Type B pancreatic cell (in vitro differentiated cells): ENCODE measurements at places on chromosomes 5 and 9.

GRCh38 chr5:71645030-71645429 lies 57.9 kb downstream of the MCCC2 start:
- H3K4me3 ChIP-seq, result no peak overlapping the region
- H3K4me1 ChIP-seq, result no peaks in the 10 kb centered on the region
- no peak overlapping the region for H3K27ac ChIP-seq

- H3K4me1 ChIP-seq, result peaks cover 4% of the 10 kb centered on the region
- H3K36me3 ChIP-seq, result no peaks in the 10 kb centered on the region
- DNase-seq, result no peak
- H3K27me3 ChIP-seq, result peaks cover 5% of the 10 kb centered on the region
Observed at GRCh38 chr5:89228355-89228754, 345.4 kb upstream of the MEF2C start.

DNA sequence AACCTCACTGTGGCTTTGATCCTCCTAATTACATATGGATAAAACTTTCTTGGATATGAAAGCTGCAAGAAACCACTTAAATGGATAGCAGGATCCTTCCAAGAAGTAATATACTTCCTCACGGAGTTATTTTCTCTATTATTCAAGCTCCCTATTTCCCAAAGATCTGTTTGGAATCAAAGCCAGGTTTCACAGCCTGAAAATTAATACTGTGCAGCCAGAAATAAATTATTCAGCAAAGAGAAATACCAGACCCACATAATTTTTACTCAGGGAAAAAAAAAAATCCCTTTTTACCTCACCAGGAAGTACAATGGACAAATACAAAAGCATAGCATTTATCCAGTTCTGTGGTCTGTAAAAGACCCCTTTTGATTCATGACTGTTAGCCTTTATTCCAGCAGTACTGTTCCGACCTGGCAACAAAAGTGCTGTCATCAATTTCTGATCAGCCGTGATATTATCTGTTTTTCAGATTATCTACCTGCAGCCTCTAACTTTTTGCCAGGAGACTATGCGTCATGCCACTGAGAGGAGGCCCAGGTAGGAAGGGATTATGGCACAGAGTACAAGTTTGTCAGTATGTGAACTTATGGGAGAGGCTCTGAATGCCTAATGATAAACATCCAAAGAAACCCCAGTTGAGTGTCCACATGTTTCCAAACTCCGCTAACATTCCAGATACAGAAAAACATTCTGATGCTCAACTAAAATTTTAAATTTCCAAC lies 57.0 kb downstream of the FBN2 start:
- no peak overlapping the region for H3K4me3 ChIP-seq
- no peak overlapping the region for H3K27ac ChIP-seq
- H3K36me3 ChIP-seq, result peaks cover 11% of the 10 kb centered on the region
- H3K4me1 ChIP-seq, result peaks cover 3% of the 10 kb centered on the region

GRCh38 chr9:72542917-72543316 lies 21.5 kb downstream of the TMC1 start:
- H3K36me3 ChIP-seq, result no peaks in the 10 kb centered on the region
- H3K27me3 ChIP-seq, result no peaks in the 10 kb centered on the region
- no peak for DNase-seq
- peaks cover 8% of the 10 kb centered on the region for H3K4me1 ChIP-seq

DNA sequence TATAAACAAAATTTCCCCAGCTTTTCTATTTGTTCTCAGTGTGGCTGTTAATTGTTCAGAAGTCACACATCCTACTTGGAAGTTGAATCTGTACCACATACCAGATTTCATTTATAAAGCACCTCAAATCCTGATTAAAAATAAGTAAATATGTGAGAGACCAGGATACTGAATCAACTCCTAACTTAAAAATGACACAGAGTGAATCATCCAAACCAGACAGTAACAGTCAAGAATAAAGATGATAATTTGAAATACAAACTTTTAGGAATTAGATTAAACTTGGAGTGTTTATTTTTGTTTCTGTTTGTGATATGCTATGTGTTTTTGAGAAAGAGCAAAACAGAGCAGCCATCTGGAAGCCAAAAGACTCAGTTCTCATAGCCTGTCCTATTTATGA lies 633.2 kb upstream of the RORB start:
- no peak for DNase-seq
- no peaks in the 10 kb centered on the region for H3K4me1 ChIP-seq
- H3K27me3 ChIP-seq, result no peaks in the 10 kb centered on the region
- no peaks in the 10 kb centered on the region for H3K36me3 ChIP-seq
- H3K4me3 ChIP-seq, result no peak overlapping the region

DNA sequence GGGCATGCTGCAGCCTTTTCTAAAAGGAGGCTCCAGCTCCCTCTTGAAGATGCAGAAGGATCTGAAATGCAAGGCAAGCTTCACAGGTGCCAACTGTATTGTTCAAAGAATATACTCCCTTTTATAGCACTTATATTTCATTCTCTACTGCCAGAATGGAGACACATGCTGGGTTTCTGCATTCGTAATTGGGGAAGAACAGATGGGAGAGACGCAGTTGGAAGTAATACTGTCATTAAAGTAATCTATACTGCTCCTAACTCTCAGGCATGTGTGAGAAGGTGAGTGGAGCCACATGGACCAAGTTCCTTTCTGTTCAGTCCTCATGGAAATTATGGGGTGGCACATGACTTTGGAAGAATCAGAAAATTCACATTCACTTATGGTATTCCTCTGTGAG lies 226.4 kb downstream of the TRIM32 start:
- H3K27ac ChIP-seq, result no peak overlapping the region
- H3K4me1 ChIP-seq, result no peaks in the 10 kb centered on the region
- H3K4me3 ChIP-seq, result no peak overlapping the region
- peaks cover 67% of the 10 kb centered on the region for H3K27me3 ChIP-seq

DNA sequence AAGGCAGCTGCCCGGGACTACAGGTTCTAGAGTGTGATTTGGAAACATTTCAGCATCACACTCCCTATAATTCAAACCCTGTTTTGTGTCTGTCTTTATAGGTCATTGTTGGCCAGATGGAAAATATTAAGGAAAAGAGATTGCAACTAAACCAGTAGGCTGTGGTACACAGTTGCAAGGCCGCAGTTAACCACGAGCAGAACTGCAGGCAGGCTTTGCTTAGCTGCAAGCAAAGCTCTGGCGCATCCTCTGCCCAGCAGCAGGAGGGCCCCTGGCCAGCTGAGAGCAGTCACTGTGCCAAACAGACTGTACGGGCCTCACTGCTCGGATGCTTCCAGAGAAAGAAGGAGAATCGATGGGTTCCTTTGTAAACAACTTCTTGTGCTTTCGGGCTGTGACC lies 204.5 kb downstream of the DENND1A start:
- no peaks in the 10 kb centered on the region for H3K4me1 ChIP-seq
- DNase-seq, result no peak
- no peak overlapping the region for H3K4me3 ChIP-seq
- no peaks in the 10 kb centered on the region for H3K27me3 ChIP-seq

- no peak overlapping the region for H3K4me3 ChIP-seq
- no peaks in the 10 kb centered on the region for H3K27me3 ChIP-seq
- no peak overlapping the region for H3K27ac ChIP-seq
Observed at GRCh38 chr9:102631559-102631958, 363.6 kb upstream of the CYLC2 start.

DNA sequence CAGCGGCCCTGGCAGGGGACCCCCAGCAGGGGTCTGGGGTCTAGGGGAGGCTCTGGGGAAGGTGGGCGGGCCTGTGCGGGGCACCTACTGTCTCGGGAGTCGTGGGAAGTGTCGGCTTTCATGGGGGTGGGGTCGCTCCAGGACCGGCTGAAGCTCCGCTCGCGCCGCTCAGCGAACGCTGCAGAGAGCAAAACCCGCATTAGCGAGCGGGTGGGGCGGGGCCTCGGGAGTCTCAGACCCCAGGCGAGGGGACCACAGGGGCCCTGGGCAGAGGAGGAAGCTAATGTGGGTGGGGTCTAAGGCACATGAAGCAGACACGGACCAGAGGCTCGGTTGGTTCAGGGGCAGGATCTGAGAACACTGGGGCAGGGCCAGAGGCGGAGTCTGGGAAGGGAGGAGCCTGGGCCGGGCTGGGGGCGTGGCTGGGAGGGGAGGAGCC lies 5.5 kb downstream of the NSMF start:
- H3K27ac ChIP-seq, result no peak overlapping the region
- DNase-seq, result no peak
- H3K4me3 ChIP-seq, result peak overlapping the region; percentile 72
- H3K27me3 ChIP-seq, result no peaks in the 10 kb centered on the region
- H3K4me1 ChIP-seq, result no peaks in the 10 kb centered on the region

- peaks cover 12% of the 10 kb centered on the region for H3K4me1 ChIP-seq
- no peaks in the 10 kb centered on the region for H3K36me3 ChIP-seq
- no peak overlapping the region for H3K4me3 ChIP-seq
Observed at GRCh38 chr9:105151686-105151995, 92.8 kb upstream of the SLC44A1 start.

DNA sequence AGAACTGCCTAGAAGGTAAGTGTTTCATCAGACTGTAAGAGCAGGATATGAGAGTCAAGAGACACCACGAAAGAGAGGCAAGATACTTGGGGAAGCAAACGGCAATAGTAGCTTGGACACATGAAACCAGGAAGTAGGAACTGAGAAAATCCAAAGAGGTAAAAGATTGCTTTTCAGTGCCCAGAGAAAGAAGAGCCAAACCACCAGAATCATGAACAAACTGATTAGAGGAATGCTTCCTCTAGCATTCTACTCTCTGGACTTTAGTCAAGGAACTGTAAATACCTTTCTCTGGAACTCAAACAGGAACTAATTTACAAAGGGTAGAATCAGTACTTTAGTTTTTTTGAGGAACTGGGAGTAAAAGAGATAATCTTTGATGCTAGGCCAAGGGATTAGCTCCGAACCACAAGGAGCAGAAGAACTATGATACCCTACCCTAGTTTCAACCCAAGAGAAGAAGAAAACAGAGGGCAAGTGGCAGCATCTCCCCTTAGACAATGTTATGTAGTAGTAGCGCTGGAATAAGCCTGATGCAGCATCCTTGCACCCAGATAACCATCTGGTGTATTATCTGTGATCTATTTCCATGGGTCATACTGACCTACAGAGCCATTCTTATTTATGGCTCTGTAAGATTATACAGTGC lies 41.3 kb downstream of the EFCAB9 start:
- H3K4me1 ChIP-seq, result peaks cover 26% of the 10 kb centered on the region
- DNase-seq, result no peak
- H3K27ac ChIP-seq, result peak overlapping the region; percentile 72
- H3K27me3 ChIP-seq, result no peaks in the 10 kb centered on the region
- H3K36me3 ChIP-seq, result peaks cover 19% of the 10 kb centered on the region
- no peak overlapping the region for H3K4me3 ChIP-seq

DNA sequence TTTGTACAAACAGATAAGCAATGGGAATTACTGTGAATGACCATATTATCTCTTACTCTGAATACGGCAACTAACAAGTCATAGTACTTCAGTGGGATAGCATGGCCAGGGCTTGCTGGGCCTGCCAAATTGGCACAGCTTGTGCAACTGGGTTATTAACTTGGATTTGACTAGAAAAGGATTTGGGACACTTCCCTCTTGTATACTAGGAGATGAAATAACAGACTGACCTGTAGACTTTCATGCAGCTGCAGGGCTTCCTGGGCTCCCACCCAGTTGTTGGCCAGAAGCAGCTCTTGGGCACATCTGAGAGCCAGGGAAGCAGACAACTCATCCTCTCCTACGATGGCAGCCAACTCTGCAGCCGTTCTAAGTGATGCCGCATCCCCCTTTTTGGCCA lies 39.8 kb downstream of the CNOT8 start:
- H3K36me3 ChIP-seq, result peaks cover 37% of the 10 kb centered on the region
- no peak for DNase-seq
- no peak overlapping the region for H3K27ac ChIP-seq
- no peak overlapping the region for H3K4me3 ChIP-seq
- H3K4me1 ChIP-seq, result no peaks in the 10 kb centered on the region

DNA sequence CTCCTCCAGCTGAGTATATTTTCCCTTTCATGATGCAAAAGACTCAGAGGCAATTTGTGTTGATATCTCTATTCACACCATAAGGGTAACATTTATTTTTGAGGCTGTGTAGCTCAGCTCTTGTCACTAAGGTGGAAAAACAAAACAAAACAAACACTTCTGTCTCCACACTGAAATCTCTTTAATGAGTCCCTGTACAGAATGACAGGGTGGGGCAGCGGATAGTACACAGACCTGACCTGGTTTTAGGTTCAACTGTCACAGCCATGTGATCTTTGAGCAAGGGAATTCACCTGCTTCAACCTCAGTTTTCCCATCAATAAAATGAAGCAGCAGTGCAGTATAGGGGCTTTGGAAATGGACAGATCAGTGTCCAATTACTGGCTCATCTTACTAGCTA lies 29.3 kb downstream of the TLR4 start:
- H3K36me3 ChIP-seq, result no peaks in the 10 kb centered on the region
- DNase-seq, result no peak
- H3K4me1 ChIP-seq, result peaks cover 7% of the 10 kb centered on the region

- no peak overlapping the region for H3K4me3 ChIP-seq
- H3K27me3 ChIP-seq, result no peaks in the 10 kb centered on the region
- peak overlapping the region; percentile 28 for H3K27ac ChIP-seq
- H3K4me1 ChIP-seq, result peaks cover 27% of the 10 kb centered on the region
- DNase-seq, result no peak
- H3K36me3 ChIP-seq, result peaks cover 8% of the 10 kb centered on the region
Observed at GRCh38 chr9:91207397-91207728, 154.4 kb downstream of the AUH start.

DNA sequence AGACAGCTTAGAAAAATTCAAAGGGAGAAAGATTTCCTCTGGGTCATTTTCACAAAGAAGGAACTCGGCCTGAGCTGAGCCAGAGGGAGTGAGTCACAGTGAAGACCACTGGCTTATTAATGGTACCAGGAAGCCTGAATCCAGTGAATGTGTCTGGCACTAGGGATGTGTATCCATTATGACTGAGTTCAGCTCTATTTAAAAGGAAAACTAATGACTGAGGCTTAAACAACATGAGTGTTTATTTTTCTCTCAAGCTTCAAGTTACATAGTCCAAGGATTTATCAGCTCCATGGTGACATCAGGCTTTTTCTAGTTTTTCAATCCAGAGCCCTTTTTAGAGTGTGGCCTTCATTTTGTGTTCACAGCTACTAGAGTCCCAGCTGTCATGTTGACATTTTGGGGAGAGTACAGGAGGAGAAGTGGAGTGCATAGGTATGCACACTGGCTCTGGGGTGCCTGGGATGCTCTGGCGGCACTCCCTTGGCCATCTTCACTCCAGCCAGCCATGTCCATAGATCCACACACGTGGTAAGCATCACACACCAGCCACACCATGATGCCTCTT lies 159.5 kb upstream of the ERCC6L2 start:
- no peak overlapping the region for H3K27ac ChIP-seq
- H3K36me3 ChIP-seq, result no peaks in the 10 kb centered on the region
- no peak overlapping the region for H3K4me3 ChIP-seq
- no peaks in the 10 kb centered on the region for H3K27me3 ChIP-seq
- no peaks in the 10 kb centered on the region for H3K4me1 ChIP-seq
- no peak for DNase-seq

GRCh38 chr5:17282283-17283120 lies 65.1 kb downstream of the BASP1 start:
- H3K4me1 ChIP-seq, result peaks cover 9% of the 10 kb centered on the region
- peak overlapping the region; percentile 48 for H3K4me3 ChIP-seq
- no peaks in the 10 kb centered on the region for H3K27me3 ChIP-seq
- no peak for DNase-seq
- no peak overlapping the region for H3K27ac ChIP-seq
